Mammary epithelial cell (primary cell): ENCODE measurements at places on chromosomes 3 and 15. TPM values are rescaled to one million over a fixed set of nuclear protein-coding genes. Genes with fewer than 3 reads are reported as not detected.

SMAD3 gene
- 8.7 TPM for total RNA-seq

C3orf62 gene
- total RNA-seq, result 5.7 and 5.9 TPM in 2 replicates

UBE3A gene
- 89.4 and 93.0 TPM in 2 replicates for total RNA-seq

DAZL gene
- total RNA-seq, result not detected in 2 replicates

LMAN1L gene
- total RNA-seq, result not detected

ECT2 gene
- total RNA-seq, result 24.5 TPM

IL5RA gene
- total RNA-seq, result not detected

ADIPOQ gene
- not detected for total RNA-seq

MOBP gene
- total RNA-seq, result not detected

DALRD3 gene
- 27.8 and 30.2 TPM in 2 replicates for total RNA-seq

SNURF gene
- 15.3 and 25.4 TPM in 2 replicates for total RNA-seq

LRRC34 gene
- total RNA-seq, result 2.3 TPM

ACOX2 gene
- 1.0 TPM for total RNA-seq

LMOD3 gene
- total RNA-seq, result not detected in 2 replicates

TTC14 gene
- 28.7 and 31.0 TPM in 2 replicates for total RNA-seq
